ENCODE measurements at places on chromosomes 16 and 17. TPM values are rescaled to one million over a fixed set of nuclear protein-coding genes. Genes with fewer than 3 reads are reported as not detected.

The CCL3 gene
- total RNA-seq: 12.7 TPM

The MYH8 gene
- not detected for total RNA-seq

The TMEM92 gene
- total RNA-seq: 6.9 TPM

The CCL17 gene
- total RNA-seq: not detected

The ST3GAL2 gene
- 24.2 TPM for total RNA-seq

The TMC7 gene
- 6.5 TPM for total RNA-seq

The CYGB gene
- 15.5 TPM for total RNA-seq

The GDPD1 gene
- total RNA-seq: 5.0 TPM

The ALOX15 gene
- 1.9 TPM for total RNA-seq

GRCh38 chr17:49850218-49850610, 2.3 kb upstream of the TAC4 start:
- no peak for DNase-seq

DNA sequence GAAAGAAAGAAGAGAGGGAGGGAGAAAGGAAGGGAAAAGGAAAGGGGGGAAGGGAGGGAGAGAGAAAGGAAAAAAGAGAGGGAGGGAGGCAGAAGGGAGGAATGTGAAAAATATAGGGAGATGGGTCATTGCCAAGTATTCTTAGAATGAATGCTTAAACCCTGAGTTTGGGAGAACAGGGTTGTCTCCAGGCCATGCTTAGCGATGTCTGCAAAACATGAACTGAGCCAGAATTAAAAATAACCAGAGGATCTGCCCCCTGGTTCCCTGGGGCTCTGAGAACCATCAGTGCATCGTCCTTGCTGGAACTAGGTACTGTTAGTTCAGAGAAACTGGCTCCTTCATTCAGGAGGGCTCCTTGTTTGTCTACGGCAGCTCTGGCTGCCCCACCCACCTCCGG, 170.4 kb downstream of the IRX5 start:
- no peak for DNase-seq

GRCh38 chr16:31532896-31533295, 5.2 kb downstream of the AHSP start:
- DNase-seq: no peak

DNA sequence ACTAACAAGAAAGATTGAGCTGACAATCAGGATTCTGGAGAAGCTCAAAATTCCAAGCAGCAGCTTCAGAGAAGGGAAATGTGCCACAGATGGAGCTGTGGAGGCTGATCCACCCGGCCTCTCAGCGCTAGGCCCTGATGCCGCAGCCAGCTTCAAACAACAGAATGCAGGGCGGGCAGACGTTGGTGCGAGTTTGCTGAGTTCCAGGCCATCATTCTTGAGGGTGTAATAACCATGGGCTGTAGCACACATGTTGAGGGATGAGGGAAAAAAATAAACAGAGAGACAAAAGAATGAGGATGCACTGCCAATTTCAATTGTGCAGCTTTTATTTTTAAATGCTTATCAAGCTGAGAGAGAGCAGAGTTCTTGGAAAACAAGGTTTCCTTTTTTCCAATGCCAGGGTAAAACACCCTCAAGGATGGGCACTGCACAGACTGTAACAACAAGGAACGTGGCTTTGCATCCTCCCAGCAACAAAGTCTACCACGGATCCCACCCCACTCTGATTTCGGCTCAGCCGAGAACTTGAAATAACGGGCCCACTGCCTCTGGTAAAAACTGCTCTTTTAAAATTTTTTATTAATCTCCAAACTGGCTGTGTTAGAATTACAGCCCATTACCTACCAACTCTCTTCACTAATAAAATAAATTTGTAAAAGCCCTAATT, 90.2 kb downstream of the SMG6 start:
- DNase-seq: no peak

DNA sequence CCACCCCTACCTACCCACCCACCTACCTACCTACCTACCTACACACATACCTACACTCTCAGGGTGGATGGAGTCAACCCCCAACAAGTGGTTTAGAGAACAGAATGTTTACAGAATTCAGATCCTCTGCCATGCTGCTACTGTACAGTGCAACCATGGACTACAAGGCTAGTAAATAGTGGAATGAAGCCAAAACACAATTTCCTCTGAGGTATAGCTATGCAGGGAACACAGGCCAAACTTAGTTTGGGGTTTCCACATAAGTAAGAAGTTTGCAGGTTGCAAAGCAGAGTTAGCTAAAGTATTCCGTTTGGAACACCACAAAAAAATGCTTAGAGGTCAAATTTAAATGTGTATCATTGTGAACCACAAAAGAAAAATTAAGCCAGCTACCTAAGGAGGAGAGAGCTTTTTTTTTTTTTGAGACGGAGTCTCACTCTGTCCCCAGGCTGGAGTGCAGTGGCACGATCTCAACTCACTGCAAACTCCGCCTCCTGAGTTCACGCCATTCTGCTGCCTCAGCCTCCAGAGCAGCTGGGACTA, 2.7 kb upstream of the AP1G1 start:
- no peak for DNase-seq

GRCh38 chr16:1309888-1310831, 724 bp downstream of the UBE2I start:
- peak; percentile 68 for DNase-seq

DNA sequence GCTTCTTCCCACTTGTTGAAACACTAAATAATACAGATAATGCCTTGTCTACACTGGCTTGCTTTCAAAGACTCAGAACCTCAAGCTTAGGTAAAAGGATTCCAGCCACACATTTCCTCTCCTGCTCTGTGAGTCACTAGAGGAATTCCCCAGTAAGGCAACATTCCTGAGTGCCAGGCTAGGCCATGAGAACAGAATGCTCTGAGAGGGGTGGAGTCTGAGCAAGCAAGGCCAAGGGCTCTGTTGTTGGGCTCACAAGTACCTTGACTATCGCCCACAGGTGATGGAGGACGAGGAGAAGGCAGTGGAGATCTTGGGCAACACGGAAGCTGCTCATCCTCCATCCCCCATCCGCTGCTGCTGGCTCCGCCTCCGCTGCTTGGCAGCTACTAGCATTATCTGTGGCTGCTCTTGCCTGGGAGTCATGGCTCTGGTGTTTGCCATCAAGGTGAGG, 6.7 kb upstream of the PHKG2 start:
- DNase-seq: peak; percentile 81

- DNase-seq: no peak
These were observed 491 bp downstream of the POLR2C start for GRCh38 chr16:57462978-57463362.

DNA sequence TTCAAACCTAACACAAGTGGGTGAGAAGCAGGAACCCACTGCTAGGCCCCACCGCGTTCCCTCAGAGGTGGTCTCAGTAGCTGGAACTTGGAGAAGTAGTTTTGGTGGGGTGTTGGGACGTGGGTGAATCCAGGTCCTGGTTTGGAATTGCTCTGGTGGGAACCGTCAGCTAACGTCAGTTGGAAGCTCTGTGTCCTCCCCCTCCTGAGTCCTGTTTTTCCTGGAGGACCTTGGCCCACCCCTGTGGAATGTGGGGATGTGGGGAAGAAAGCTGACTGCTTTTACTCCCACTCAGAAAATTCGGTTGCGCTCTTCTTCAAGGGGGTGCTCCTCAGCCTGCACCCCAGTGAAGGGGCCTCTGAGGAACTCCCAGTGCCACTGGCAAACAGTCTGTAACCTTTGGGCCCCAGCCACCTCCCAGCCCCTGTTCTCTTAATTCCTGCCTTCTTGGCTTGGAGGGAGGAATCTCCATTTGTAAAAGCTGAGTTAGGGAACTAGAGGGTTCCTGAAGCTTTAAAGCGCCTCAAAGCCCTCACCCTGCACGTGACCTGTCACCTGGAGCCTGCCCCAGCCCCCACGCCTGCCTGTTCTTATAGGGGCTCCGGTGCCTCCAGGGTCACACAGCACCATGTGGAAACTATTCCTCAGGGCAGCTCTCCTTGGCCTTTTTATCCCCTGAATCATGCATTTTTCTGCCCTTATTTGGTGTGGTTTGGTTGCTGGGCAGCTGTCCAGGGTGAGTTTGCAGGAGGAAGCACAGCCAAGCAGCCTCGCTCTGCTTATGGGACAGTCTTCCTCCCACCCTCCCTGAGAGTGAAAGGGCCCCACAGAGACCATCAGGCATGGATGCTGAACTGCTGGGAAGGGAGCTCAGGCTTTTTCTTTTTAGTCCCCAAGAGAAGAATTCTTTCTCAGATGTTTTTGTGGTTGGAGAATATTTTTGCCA, 16.2 kb upstream of the NAGLU start:
- peak; percentile 91 for DNase-seq

DNA sequence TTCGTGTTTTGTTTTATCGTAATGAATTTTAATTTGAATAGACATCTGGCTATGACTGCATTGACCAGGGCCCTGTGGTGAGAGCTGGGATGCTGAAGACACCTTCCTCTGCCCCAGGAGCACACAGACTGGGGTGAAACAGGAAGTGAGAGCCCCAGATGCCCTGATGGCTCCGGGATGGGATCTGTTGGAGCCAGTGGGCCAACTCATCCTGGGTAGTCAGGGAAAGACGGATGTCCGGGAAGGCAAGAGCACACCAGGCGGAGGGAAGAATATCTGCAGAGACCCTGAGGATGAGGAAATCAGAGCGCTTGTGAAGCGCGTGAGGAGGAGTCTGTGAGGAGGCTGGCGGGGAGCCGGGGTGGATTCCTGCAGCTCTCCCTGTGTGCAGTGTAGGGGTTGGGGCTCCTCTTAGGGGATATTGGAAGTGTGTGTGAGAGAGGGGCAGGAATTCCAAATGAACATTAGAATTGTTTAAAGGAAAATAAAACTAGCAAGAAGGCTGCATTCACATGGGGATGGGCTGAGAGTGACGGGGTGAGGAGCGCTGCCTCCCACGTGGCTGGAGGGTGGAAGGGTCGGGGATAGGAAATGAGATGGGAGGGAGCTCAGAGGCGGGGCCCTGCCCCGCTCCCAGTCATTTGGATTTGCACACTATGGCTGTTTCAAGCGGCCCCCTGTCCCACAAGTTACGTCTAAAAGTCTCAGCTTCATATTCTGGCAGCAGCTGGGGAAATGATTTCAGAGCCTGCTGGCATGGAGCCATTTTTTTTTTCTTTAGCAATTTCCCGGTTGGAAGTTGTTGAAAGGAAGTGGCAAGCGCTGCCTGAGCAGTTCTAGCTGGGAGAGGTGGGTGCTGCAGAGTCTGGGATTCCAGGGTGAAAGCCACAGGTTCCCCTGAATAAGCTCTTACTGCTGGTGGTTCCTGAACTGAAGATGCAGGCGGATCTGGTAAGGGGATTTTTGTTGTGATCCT, 71.2 kb upstream of the LGALS9 start:
- peak; percentile 84 for DNase-seq

DNA sequence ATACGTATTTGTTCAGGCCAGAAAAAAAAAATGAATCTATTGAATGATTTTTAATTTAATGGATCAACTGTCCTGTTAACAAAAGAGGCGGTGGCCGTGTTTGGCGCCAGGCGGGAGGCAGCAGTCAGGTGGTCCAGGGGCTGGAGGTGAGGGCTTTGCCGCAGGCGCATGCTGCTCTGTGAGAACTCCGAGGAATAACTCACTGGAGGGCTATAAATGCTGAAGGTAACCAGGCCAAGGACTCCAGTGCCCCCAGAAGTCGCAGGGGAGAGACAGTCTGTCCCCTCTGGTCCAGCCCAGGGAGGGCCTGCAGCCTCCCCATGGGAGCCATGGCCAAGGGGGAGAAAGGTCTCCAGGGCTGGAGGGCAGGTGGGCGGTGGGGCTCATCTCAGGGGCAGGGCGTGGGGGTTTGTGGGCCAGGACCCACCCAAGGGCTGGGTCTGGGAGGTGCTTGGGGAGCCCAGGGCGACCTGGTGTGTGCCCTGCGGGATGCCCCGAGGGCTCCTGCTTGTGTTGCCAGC, 7.1 kb upstream of the BAHCC1 start:
- DNase-seq: no peak

DNA sequence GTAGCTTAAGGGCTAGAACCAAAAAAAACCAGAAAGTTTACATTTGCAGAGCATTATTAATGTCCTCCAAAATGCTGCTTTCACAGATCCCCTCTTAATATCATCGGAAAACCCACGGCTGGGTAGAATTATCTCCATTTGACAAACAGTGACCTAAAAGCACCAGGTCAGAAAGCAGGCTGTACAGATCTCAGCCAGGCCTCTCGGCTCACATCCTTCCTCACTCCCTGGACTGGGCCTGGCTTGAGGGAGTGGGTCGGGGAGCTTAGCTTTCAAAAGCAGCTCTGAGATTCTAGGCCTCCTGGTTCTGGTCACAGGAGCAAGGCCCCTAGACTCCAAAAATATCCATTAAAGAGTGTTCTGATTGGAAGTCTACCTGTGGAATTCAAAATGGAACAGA, 9.1 kb upstream of the SLC12A3 start:
- DNase-seq: no peak

- no peak for DNase-seq
These were observed 31.9 kb upstream of the HOXB13 start for GRCh38 chr17:48760411-48760810.

- no peak for DNase-seq
These were observed 1.9 kb downstream of the SLC39A11 start for GRCh38 chr17:73090396-73091202.

- peak; percentile 71 for DNase-seq
These were observed 532 bp downstream of the CNTNAP1 start for GRCh38 chr17:42682722-42683403.

DNA sequence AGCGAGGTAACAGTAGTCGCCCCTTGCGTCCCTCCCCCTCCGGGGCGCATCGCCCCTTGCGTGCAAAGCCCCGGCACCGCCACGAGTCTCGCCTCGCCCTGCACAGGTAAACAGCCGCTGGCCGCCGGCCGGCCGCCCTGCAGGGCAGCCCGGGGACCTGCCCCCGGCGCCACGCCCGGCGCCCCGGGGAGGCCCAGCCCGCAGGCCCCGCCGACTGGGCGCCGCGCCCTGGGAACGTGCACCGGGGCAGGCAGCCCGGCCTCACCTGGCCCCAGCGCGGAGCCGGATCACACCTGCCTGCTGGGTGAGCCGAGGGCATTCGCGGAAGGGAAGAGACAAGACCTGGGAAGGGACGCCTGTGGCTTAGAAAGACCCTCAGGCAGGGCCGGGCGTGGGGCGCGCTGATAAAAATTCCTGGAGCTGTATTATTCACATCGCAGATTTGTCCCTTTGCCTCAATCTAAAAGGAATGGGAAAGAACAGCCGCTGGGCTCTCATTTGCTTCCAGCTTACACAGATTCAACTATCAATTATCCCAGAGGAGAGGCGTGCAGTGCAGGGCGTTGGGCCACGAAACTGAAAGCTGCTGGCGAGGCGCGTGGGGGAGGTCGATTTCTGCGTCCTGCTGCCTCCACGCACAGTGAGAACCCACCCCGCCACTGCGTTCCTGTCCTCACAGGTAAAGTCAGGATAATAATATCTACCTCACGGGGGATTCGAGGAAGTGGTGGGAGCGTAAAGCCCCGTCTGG, 451.9 kb downstream of the SLC39A11 start:
- no peak for DNase-seq

All from hepatocyte (in vitro differentiated cells).